NCI-H1417 (cell line): ENCODE measurements at places on chromosomes 12 and 14.

DNA sequence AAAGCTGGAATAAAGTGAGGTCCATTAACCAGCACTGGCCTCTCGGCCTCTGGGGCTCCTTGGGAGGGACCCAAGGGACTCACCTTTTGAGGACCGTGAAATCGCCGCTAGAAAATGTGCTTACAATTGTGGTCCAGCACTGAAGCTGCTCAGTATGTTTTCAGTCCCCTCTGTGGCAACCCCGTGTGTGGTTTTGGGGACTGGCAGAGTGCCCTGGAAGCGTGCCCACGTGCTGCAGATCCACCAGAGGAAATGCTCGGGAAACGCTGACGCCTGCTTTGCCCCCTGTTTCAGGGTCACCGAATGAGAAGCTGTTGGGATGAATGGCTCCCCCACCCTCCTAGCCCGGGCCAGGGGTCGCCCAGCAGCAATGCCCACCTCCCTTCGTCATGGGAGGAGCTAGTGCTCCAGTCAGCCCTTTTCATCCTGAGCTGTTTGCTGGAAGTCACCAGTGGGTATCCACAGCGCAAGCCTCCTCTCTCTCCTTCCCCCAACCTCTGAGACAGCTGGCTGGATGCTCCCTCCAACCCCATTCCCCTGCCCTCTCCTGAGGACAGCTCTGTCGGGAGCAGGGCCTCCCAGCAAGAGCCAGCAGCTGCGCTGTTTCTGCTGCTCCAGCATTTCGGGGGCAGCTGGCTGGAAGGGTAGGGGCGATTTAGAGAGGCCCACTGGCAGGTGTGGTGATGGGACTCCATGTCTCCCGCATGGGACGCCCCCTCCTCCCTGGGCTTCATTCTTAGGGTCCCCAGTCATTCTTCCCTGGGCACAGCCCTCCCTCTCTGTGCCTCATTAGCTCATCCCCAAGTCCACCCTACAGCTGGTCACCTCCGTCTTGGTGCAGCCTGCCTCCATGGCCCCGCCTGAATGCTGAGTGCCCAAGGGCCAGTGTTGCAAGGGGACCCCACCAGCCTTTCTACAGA, 33.2 kb upstream of the PPP1R13B start:
- no peak for DNase-seq

DNA sequence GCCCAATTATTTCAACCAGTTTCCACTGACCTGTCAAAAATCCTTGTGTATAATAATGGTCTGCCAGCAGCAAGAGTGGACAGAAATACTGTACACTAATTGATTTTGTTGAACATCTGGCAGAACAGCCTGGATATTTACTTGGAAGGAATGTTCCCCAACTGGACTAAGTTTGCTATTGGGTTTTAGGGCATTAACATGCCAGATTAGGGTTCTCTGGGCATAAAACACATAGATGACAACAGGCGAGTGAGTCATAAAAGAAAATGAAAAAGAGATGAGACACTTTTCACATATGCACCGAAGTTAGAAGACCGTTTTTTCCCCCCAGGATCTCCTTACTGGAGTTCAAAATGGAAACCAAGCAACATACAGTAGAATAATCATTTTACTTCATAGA, 236.3 kb upstream of the NAV3 start:
- DNase-seq: no peak

- no peak for DNase-seq
These were observed 5.2 kb downstream of the ZBTB42 start for GRCh38 chr14:104805941-104806624.

GRCh38 chr12:131095826-131096680, 142.3 kb downstream of the ADGRD1 start:
- no peak for DNase-seq

- DNase-seq: no peak
These were observed 3.5 kb downstream of the RIN3 start for GRCh38 chr14:92516966-92517506.

GRCh38 chr12:132972374-132972773, 13.8 kb upstream of the ZNF26 start:
- DNase-seq: no peak

DNA sequence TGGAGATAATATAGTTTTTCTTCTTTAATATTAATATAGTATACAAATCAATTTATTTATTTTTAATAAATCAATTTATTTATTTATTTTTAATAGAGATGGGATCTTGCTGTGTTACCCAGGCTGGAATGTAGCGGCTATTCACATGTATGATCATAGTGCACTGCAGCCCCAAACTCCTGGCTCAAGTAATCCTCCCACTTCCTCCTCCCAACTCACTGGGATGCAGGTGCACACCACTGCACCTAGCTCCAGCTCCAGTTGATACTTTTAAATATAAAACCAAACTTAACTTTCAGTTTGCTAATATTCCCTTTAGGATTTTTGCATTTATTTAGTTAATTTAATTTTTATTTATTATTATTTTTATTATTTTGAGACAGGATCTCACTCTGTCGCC, 8.6 kb downstream of the GOLGA5 start:
- no peak for DNase-seq

DNA sequence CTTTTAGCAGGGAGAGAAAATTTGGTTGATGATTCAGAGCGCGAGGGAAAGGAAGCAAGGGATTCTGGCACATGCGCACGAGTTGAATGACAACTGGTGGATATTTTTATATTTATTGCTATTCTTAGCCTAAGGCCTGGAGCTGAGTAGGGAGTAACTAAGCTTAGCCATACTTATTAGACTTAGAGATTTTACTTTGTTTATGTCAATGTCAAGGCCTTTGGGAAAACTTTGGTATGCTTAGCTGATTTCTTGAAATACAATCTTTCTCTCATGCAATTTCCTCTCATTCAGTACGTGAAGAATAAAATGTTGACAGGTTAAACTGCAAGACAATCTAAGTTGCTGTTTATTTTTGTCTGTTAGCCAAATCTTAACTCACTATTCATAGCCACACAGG, 101.1 kb downstream of the CRADD start:
- DNase-seq: no peak

GRCh38 chr12:49293056-49293956, 1.6 kb upstream of the PRPH start:
- peak; percentile 88 for DNase-seq

- DNase-seq: no peak
These were observed 42.3 kb upstream of the MDM1 start for GRCh38 chr12:68374307-68374982.

- no peak for DNase-seq
These were observed 7.8 kb upstream of the MTERF2 start for GRCh38 chr12:106994579-106995220.

DNA sequence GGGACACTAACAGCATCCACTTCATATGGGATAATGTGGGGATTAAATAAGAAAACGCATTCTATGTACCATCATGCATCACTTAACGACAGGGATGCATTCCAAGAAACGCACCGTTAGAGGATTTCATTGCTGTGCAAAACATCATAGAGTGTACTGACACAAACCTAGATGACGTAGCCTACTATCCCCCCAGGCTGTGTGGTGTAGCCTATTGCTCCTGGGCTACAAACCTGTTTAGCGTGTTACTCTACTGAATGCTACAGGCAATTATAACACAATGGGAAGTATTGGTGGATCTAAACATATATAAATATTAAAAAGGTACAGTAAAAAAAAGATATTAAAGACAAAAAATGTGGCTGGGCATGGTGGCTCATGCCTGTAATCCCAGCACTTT, 230.6 kb downstream of the KSR2 start:
- DNase-seq: no peak

DNA sequence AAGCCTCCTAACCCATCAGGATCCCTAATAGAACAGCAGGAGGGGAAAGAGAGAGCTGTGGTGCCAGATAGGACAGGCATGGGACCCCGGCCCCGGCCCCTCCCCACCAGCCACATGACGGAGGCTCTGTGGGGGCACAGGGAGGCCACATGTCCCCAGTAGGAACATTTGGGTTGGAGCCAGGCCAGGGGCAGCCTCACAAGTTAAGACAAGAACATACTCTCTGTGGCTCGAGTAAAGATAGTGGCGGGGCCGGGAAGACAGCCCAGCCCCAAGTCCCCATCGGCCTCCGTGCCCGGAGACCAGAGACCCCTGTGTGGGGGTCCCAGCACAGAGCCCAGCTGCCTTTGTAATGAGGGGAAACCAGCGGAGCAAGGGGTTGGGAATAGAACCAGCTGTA, 78.6 kb upstream of the GALNT9 start:
- DNase-seq: no peak

DNA sequence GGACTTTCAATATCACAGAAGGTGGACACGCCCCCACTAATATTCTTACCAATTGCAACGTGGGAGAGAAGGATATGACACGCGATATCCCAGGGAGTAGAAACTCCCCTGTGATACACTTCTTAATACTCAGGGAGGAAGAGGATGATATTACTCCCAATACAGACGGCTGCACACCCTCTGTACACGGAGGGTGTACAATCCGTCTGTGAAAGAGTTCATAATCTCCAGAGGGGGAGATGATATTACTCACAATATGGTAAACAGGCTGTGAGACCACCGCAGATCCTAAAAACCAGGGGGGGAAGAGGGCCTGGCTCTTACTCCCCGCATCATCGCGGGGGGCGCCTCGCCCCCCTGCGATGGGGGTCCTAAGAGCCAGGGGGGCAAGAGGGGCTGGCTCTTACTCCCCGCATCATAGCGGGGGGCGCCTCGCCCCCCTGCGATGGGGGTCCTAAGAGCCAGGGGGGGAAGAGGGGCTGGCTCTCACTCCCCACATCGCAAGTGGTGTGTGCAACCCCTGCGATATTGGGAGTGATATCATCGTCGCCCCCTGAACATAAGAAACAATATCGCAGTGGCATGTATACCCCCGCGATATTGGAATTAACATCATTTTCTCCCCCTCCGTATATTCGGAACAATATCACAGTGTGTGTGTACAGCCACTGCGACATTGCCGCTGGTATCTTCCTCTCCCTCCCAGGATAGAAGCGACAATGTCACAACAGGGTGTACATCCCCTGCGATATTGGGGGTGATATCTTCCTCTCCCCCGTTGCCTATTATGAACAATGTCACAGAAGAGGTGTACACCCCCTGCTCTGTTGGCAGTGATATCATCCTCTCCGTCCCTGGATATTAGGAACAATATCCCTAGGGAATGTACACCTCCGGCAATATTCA, 8.9 kb upstream of the CLEC6A start:
- DNase-seq: no peak

GRCh38 chr14:88983755-88984154, 159.3 kb downstream of the TTC8 start:
- no peak for DNase-seq

DNA sequence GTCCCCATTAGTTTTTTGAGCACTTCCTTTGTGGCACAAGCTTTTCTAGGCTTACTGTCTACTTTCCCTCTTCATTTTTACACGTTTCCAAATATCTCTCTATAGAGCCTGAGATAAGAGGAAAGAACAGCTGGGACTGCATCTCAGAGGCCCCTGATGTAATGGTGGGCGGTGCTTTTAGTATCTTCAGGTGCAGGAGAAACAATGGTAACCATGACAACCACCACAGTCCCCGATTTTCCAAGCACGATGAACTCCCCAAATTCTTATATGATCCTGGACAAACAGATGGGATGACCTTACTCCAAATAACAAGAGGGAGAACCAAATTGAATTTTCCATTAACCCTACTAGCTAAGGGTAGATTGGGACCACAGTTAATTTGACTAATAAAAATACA, 103.3 kb downstream of the AEBP2 start:
- no peak for DNase-seq

DNA sequence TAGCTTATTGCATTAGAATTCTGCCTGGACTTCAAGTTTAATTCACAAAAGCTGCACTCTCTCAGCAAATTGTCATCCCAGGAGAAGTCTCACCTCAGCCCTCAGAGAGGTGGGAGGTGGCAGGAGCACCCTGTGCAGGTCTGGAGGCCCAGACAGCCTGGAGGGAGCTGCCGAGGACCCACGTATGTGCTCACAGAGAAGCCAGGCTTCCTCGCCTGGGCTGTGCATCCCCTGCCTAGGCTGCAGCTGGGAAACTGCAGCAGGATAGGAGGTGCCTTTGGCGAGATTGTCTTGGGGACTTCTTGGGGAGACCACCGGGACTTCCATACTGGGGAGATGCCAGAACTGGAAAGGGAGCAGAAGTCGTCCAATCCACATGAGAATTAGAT, 8.8 kb downstream of the CPNE6 start:
- DNase-seq: no peak

DNA sequence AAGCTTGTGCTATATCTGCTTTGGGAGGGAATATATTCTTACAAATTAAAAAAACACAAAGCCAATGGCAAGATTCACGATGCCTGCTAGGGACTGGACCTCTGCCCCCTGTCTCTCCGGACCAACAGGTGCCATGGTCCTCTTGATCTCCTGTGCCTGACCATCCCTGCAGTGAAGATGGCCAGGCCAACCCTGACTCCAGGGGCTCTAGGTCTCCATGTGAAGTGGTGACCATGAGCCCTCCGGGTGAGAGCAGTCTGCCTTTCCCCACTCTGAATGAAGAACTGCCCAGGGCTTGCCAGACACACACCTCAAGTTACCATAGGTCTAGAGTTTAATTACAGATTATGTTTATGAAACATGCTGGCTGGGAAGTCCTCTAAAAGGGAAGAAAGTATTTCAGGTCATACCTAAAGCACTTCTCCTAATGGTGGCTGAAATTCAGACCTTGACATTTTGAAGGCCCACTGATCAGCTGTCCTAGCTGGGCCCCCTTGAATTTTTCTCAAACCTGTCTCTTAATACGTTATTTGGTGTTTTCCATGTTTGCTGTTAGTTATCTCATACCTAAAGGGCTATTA, 1.4 kb downstream of the ARHGDIB start:
- no peak for DNase-seq

DNA sequence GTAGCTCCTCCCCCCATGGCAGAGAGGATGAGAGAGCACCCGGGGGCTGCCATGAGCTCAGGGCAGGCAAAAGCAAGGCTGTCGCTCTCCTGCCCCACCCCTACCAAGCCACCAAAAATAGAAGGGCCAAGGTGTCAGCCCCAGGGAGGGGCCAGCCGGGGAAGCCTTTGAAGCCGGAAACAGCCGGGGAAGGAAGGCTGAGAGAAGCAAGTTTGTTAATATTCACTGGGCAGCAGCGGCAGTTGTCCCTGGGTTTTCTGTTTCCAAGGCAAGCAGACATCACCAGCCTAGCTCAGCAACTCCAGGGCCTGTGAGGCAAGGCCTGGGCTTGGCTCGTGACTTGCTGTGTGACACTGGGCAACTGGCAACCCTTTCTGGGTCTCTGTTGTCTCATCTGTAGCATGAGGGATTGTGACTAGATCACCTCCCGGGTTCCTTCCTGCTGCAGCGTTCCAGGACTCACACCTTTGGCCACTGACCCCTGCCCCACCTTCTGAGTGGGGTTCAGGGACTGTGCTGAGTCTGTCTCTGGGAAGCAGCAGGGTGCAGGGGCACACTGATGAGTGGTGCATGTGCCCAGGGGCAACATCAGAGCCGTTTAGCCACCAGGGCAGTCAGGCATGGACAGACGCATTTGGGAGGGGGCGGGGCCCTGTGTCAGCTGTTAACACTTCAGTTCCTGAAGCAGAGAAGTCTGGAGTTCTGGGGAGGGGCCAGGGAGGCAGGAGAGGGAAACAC, 24.3 kb downstream of the SYNDIG1L start:
- peak; percentile 57 for DNase-seq

DNA sequence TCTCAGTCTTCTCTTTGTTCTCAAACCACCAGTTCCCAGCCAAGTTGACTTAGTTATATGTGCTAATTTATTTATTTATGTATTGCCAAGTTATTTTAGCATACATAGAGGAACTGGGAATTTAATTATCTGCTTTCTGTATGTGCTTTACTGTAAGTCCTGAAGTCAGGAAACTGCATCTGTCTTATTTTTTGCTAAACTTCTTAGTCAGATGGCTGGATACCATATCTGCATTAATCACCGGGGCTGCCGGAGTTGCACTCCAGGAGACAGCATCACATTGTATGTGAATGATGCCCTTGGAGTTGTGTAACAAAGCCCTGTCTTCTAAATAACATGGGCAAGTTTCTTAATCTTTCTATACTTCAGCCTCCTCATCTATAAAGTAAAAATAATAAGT, 96.2 kb downstream of the MON2 start:
- no peak for DNase-seq
